Gastroesophageal sphincter (tissue), 4 donors: ENCODE measurements at places on chromosomes 1 and 21. TPM values are rescaled to one million over a fixed set of nuclear protein-coding genes. Genes with fewer than 3 reads are reported as not detected.

- H3K36me3 ChIP-seq = no peaks in the 10 kb centered on the region
- H3K27me3 ChIP-seq = no peaks in the 10 kb centered on the region
- no peak for ATAC-seq
- no peaks in the 10 kb centered on the region for H3K4me1 ChIP-seq
Measured at GRCh38 chr21:26776310-26777021, 68.7 kb downstream of the ADAMTS1 start.

DNA sequence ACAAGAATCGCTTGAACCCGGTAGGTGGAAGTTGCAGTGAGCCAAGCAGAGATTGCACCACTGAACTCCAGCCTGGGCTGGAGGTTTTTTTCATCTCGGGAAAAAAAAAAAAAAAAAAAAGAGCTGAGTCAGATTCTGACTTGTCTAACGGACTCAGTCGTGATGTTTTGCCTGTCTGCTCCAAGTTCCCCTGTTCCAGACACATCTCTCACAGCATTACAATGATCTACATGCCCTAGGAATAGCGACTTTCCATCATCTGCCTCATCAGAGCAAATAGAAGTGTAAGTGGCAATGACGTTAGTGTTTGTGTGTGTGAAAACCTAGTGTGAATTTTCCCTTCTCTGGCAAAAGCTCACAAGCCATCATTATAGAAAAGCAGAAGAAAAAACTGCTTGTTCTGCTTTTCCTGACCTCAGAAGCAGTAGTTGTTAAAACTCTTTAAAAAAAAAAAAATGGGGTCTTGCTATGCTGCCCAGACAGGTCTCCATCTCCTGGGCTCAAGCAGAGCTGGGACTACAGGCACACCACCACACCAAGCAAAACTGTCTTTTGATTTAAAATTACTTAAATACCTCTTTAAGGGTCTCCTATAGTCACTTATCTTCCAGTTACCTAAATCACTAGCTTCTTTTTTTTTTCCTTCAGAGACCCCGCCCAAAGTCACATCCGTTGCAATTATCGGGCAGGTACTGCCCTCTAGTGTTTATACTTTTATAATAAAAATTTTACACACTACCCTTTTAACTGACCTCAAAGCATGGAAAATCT, 37.3 kb downstream of the PLEKHO1 start:
- H3K27me3 ChIP-seq = no peaks in the 10 kb centered on the region
- peak; percentile 58 for ATAC-seq
- H3K4me1 ChIP-seq = peaks cover 6% of the 10 kb centered on the region
- H3K27ac ChIP-seq = peak overlapping the region; percentile 49
- H3K36me3 ChIP-seq = no peaks in the 10 kb centered on the region

The PADI4 gene
- total RNA-seq = not detected

DNA sequence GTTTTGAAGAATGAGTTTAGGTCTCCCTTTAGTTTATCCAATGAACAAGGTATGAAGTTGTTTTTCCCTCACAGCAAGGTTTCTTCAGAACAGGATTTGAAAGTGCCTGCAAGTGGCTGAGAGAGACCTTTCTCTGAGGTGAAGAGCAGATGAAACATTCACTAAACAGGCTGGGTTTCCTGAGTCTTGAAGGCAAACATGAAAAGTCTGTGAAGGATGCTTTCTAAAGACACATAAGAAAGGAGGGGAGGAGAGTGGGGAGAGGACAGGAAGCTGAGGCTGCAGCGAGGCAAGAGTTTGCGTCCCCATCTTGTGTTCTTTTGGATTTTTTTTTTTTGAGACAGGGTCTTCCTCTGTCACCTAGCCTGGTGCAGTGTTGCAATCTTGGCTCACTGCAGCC, 95.7 kb upstream of the SIM2 start:
- H3K4me3 ChIP-seq = no peak overlapping the region
- H3K27ac ChIP-seq = no peak overlapping the region
- H3K36me3 ChIP-seq = no peaks in the 10 kb centered on the region
- H3K4me1 ChIP-seq = no peaks in the 10 kb centered on the region

DNA sequence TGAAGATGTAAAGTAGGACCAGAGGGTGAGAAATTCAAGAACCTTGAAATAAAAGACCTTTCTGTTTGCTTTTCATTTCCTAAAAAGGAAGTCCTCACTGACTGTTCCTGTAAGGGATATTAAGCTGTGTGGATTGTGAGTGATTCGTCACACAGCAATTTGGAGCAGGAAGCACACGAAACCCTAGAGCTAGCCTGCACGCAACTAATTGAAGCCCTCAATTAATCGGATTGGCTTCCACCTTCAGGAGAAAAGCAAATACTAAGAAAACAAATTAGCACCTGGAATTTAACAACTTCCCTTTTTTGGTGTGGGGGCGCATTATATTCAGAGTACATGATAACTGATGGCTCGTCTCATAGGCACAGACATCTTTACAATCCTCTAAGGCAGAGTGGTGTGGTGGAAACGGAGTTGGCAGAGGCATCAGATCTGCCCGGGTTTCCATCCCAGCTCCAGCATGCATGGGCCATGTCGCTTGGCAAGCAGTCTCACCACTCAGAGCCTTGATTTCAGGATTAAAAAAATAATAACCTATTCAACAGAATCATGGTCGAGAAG, 95.2 kb downstream of the KCNJ15 start:
- no peaks in the 10 kb centered on the region for H3K36me3 ChIP-seq
- no peaks in the 10 kb centered on the region for H3K4me1 ChIP-seq
- peaks cover 31% of the 10 kb centered on the region for H3K27me3 ChIP-seq
- H3K4me3 ChIP-seq = no peak overlapping the region
